ENCODE measurements at places on chromosomes 16 and 17.
A peak's percentile ranks its signal among the peaks of the same experiment; 100 is the strongest.

- DNase-seq = no peak
Observed at GRCh38 chr16:74461826-74462225, 40.5 kb upstream of the CLEC18B start.

DNA sequence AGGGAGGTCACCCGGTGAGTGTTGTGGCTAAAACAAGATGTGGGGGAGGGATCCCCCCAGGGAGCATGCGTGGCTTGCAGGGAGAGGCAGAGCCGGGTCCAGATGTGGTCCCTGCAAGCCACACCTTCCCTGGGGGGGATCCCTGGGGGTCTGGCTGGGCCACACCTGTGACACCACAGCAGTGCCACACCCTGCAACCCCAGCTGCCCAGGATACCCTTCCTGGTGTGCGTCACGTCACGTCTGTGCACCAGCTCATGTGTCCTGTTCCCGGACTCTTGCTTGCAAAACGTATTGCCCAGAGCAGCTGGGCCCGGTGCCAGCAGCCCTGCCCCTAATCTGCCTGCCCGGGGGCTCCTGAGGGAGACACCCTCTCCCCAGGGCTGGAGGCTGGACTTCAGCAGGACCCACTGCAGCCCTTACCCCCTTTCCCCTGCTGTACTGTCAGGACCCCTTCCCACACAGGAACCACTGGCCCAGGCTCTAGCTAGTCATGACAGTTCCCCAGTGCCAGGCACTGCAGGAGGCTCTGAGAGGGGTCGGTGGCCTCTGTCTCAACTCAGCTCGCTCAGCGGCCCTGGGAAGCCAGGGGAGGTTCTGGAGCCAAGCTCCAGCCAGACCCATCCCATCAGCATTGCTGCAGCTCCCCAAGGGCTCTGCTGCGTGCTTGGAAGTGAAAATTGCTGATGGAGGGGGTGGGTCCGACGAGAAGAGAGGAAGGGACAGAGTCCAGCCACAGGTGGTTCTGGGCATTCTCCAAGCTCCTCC, 25.8 kb upstream of the ACSF3 start:
- DNase-seq = no peak

DNA sequence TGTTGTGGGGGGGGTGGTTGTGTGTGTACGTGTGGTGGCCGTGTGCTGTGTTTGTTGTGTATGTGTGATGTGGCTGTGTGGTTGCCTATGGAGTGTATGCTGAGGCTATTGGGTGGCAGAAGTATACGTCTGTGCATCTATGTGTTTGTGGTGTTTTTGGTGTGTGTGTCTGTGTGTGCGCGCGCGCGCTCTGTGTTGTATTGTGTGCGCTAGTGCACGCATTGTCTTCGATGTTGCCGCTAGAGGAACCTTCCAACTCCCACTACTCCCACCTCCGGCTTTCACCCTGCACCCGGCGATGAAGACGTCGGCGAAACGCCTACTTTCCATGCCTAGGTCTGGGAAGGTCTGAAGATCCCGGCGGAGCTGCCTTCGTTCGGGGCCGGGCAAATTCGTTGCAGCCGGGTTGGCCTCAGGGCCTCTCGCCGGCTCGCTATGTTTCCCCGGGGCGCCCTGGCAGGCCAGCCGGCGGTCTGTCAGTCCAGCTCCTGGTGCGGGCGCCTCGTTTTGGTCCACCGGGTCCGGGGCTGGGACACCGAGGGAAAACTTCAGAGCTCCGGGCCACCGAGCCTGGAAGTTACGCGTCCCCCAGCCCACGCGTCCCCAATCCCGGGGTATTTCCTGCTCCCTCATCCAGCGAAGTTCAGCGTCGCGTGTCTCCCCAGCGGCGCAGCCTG, 5.2 kb upstream of the DLX4 start:
- DNase-seq = no peak

DNA sequence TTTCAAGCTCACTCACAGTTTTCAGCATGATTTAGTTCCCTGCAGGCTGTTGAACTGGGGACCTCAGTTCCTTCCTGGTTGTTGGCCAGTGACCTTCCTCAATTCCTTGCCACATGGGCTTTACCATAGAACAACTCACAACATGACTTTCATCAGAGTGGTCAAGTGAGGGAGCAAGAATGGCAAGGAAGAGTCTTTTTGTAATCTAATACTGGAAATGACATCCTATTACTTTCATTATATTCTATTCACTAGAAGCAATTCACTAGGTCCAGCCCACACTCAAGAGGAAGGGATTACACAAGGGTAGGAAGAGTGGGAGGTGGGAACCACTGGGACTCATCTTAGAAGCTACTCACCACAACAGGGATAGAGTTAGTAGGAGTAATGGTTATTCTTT, 57.6 kb downstream of the SYT17 start:
- no peak for DNase-seq

DNA sequence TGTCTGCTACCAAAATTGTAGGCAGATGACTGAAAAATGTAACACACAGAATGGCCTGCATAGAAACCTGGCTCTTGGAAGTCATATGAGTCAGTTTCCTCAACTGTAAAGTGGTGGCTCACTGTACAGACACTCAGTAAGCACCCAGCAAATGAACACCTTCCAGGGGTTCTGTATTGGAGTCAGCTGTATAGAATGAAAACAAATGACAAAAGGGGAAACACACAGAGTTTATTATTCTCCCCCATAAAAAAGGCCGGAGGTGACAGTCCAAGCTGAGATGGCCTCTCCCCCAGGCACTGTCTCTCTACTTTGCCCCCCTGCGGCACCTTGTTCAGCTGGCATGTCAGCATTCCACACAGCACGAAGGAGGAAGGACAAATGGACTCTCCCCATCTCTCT, 6.2 kb upstream of the MEOX1 start:
- DNase-seq = peak; percentile 55

DNA sequence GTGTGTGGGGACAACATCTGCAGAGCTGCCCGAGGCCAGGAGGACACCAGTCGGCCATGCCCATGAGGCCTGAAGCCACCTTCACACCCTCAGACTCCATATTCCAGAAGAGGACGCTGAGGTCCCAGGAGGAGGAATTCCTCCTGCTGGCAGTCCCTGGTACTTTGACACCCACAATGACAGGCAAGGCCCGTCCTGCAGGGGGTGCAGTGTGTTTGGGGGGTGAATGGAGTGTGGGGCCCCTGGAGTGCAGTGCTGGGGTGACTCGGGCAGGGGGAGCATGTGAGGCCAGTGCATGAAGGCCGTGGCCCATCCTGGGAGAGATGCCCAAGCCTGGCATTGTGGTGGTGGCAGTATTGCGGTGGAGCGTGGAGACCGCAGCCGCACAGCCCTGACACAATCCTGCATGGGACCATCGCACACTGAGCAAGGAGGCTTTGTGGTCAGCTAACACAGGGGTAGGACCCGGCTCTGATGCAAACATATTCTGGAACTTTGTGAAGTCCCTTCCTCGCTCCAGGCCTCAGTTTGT, 52.2 kb downstream of the ZDHHC7 start:
- DNase-seq = no peak

GRCh38 chr17:68399638-68400403, 57.5 kb downstream of the WIPI1 start:
- DNase-seq = no peak

DNA sequence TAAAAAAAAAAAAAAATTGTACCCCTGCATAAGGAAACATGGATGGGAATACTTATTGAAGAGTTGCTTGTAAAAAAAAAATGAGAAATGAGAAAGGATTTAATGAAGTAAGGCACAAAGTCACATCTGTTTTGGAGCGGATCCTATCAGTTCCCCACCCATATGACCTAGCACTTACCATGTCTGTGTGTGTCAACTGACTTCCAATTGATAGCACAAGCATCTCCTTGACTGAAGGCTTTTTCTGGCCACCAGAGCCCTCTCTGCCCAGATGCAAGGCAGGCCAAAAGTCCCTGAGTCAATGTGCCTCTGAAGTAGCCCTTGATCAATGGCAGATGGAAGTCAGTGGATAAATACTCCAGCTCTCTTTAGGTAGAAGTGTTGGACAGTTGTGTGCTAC, 13.4 kb upstream of the NLK start:
- no peak for DNase-seq

DNA sequence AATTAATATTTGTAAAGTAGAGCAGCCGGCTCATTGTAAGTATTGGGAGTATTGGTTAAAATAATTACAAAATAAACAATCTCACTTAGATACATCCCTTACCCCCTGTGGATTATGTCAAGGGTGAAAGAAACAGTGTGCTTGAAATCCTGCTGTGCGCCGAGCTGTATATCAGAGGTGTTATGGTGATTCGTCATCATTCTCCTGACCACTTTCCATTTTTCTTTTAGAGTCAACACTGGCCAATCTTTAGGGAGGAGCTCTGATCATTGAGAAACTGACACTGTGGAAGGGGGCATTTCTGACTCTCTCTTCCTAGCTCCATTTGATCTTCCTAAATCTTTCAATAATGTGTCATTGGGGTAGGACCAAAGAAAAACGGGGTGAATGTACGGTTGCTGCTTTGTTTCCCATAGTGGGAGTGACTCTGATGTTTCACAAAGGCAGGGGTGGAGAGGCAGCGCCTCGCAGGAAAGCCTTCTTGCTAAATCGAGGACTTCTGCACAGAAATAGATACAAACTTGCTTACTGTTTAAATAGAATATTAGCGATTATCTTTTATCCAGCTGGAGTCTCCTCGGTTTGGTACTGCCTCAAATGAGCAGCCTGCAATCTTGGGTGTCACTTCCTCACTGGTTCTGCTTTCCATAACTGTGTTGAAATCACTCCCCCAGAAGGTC, 123.4 kb downstream of the PRKCB start:
- DNase-seq = no peak

- no peak for DNase-seq
Observed at GRCh38 chr17:13353590-13353989, 248.1 kb downstream of the HS3ST3A1 start.

DNA sequence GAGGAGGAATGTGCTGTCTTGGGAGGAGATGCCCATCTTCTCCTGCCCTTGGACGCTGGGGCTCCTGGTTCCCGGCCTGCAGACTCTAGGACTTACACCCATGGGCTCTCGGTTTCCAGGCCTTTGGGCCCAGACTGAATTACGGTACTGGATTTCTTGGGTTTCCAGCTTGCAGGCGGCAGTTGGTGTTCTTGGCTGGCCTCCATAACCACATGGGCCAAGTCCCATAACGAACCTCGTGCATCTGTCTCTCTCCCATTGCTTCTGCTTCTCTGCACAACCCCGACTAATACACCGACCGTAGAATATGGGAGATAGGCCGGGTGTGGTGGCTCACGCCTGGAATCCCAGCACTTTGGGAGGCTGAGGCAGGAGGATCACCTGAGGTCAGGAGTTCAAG, 162.6 kb downstream of the SDK2 start:
- no peak for DNase-seq

DNA sequence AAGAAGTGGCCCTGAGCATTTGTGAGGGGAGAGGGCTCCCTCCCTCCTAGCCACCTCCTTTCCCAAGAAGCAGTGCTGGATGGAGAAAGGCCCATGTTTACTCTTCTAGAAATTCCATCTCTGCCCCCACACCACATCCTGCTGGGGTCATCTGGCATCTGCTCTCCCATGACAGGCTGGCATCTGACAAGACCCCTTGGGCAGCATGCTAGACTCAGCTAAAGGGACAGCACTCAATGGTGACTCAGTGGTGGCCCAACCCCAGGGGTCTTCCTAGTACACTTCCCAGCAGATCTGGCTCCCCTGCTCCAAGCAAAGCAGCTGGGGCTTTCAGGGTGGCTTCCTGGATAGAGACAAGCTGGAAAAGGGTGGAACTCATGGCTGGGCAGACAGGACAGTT, 14.4 kb downstream of the SLC38A7 start:
- DNase-seq = no peak

- peak; percentile 37 for DNase-seq
Observed at GRCh38 chr17:29237476-29238132, 9.1 kb upstream of the CRYBA1 start.

GRCh38 chr16:69691980-69692911, 34.1 kb downstream of the NQO1 start:
- peak; percentile 65 for DNase-seq

DNA sequence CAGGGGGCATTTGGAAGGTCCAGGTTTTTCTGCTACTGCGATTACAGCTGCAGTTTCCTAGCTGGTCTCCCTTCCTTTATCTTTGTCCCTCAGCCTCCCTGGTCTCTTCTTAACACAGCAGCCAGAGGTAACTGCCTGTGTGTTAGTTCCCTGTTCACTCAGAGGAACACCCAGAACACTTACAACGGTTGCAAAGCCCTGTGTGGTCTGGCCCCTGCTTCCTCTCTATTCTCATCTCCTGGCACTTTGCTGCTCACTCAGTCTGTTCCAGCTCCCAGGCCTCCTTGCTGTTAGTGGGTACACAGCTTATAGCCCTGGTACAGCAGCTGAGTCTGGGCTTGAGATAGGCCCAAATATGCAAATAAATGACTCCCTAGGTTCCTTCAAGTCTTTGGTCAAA, 16.4 kb downstream of the NTN1 start:
- no peak for DNase-seq

GRCh38 chr16:23679274-23679985, 741 bp downstream of the PLK1 start:
- peak; percentile 31 for DNase-seq

DNA sequence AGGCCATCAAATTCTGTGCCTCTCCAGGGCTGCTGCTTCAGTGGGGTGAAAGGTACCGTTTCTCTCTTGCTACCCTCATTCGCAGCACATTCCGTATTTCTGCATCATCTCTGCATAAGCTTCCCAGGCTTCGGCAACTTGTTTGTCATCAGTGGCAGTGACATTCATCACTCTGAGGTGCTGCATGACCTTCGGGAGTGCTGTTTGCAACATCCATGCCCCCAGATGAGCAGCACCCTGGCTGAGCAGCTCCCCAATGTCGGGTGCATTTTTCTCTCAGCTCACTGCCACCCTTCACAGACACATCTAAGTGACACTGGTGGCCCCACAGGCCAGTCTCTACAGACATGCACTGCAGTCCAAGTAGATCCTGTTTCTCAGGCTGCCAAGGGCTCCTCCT, 3.8 kb downstream of the CREBBP start:
- DNase-seq = no peak

- DNase-seq = no peak
Observed at GRCh38 chr17:29169806-29170591, 10.2 kb downstream of the MYO18A start.

DNA sequence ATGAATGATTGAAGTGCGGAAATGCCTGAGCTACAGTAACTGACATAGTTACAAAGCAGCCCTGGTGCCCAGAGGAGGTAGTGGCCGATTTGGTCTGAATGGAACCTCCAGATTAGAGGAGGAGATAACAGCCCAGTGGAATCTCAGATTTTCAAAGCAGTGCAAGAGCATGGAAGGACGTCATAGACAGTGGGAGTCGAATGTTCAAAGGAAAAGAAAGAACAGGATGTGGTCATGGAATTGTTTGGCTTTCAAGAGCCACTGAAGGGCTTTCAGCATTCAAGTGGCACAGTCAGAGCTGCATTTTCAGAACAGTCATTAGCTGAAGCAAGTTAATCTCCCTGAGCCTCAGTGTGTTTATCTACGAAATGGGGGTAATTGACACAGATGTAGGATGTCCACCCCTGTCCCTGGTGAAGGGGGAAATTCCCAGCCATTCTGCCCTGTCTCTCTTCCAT, 104.6 kb upstream of the CACNG3 start:
- DNase-seq = no peak

DNA sequence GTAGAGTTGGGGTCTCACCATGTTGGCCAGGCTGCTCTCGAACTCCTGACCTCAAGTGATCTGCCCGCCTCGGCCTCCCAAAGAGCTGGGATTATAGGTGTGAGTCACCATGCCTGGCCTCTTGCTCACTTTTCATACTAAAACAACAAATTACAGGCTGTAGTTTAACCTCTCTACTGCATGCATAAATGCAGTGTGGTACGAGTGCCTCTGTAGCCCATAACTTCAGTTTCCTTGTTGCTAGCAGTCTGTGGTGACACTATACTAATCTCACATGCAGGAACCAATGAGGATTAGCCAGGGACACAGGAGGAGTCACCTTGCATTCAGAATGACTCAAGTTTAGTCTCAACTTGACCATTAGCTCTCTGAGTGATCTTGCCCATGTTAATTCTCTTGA, 20.1 kb downstream of the HMOX2 start:
- peak; percentile 63 for DNase-seq

- peak; percentile 82 for DNase-seq
Observed at GRCh38 chr17:6474906-6475305, 30.7 kb downstream of the PIMREG start.
